ENCODE measurements at places on chromosomes 12 and 14.

DNA sequence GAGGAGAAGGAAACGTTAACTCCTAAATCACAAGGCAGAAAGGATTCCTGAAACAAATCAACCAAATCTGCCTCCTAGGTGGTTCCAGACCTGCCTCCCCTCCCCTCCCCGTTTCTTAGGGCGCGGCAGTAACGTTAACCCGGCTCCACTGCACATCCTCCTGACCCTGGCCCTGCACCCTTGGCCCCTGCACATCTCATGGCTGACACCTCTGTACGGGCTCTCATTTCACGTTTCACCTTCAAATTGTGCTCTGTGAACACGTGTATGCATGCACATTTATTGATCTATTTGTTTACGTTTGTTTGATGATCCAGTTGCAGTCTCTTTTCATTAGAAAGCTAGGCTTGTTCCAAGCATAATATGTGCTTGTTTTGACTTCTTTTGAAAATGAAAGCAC lies 358.1 kb downstream of the ADGRD1 start:
- no peak for DNase-seq

- DNase-seq: no peak
Observed at GRCh38 chr12:12502815-12503151, 59.9 kb downstream of the DUSP16 start.

DNA sequence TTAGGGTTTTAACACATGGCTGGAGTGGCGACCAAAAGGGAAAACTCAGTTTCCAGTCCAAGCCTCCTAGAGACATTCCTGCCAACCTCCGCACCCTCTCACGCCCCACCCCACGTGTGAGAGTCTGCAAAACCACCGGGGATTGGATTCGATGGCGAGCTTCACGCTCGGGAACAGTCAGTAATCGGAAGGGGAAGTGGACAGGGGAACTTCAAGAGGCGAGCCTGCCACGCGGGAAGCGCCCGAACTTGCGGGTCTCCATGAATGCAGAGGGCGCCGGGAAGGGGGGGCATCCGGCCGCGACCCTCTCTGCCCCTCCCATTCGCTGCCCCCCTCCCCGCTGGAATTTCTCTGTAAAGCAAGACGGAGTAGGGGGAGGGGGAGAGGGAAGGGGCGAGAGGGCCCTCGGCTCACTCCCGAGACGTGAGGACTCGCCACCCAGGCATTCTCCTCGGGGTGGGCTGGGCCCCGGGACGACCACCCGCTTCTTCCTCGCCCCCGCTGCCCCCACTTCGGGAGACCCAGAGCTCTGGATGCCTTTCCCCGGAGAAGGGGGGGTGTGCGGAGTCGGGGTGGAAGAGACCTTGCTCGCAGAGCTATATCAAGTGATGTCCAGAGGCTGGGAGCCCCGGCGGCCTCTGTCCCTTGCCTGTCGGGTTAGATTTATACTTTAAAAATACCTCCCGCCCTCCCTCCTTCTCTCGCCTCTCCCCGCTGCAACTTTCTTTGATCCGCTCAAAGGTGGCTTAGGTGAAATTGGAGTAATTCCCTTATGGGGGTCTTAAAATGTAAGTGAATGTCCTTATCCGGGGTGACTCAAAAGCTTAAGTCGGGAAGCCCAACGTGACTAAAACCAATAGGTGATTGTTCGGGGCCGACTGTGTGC lies 2.5 kb upstream of the CCND2 start:
- DNase-seq: no peak

DNA sequence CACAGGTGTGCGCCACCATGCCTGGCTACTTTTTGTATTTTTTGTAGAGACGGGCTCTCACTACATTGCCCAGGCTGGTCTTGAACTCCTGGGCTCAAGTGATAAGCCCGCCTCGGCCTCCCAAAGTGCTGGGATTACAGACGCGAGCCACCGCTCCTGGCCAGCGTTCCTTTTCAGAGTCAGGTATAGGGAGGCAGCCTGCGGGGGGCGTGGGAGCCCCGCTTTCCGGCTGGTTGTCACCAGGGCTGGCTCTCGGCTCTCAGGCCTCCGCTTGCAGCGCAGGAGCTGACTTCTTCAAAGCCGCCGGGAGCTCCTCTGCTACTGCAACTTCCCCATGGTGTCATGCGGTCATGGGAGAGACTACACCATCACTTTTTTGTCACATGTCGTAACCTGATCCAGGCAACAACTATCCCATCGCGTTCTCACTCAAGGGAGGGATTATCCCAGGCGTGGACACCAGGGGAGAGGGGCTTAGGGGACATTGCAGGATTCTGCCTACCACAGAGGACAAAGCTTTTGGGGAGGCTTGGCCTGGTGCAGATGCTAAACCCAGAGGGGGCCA lies 129.4 kb downstream of the SCARB1 start:
- DNase-seq: no peak

Measured in T follicular helper cell (primary cell).